ENCODE measurements at places on chromosomes 1 and 21. TPM values are rescaled to one million over a fixed set of nuclear protein-coding genes. Genes with fewer than 3 reads are reported as not detected.

GRCh38 chr1:232589812-232590743, 39.9 kb downstream of the SIPA1L2 start:
- DNase-seq, result no peak
- H3K27me3 ChIP-seq, result no peaks in the 10 kb centered on the region
- peak overlapping the region; percentile 86 for H3K27ac ChIP-seq
- H3K4me3 ChIP-seq, result no peak overlapping the region

GRCh38 chr1:83828456-83828855, 170.5 kb downstream of the TTLL7 start:
- H3K27me3 ChIP-seq, result no peaks in the 10 kb centered on the region
- no peaks in the 10 kb centered on the region for H3K4me1 ChIP-seq
- H3K27ac ChIP-seq, result no peak overlapping the region
- no peak for DNase-seq
- H3K36me3 ChIP-seq, result no peaks in the 10 kb centered on the region

DNA sequence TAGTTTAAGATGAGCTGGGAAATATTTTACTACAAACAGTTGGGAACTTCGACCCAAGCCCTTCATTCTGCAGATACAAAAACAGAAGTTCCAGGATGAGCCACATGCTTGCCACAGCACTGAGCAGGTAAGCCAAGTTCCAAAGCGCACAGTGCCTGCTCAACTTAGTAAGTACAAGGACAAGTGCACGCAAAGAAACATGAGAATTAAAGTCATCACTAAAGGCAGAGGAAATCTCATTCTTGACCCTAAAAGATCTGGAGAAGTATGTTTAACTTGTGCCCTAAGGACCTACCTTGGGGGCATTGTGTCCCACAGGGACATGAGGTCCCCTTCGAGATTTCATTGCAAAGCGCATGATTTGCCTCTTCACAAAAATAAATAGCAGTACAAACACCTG, 1.2 kb upstream of the UBAP2L start:
- DNase-seq, result no peak
- peak overlapping the region; percentile 74 for H3K4me3 ChIP-seq
- H3K4me1 ChIP-seq, result peaks cover 55% of the 10 kb centered on the region
- H3K36me3 ChIP-seq, result peaks cover 38% of the 10 kb centered on the region
- peak overlapping the region; percentile 99 for H3K27ac ChIP-seq

SPRR3 gene
- total RNA-seq, result not detected

DNA sequence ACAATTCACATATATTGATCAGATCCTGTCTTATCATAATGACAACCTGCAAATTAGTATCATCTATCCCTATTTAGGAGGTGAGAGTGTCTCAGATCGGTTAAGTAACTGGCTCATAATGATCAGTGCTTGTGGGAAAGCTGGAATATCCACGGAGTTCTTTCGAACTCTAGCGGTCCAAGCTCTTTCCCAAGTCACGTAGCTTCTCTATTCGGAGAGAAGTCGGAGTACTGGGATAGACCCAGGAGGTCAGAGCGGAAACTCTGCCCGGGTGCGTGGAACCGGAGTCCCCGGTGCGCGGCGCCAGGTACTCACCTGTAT, 339 bp downstream of the PTGS2 start:
- DNase-seq, result no peak
- peak overlapping the region; percentile 44 for H3K4me3 ChIP-seq
- peak overlapping the region; percentile 88 for H3K27ac ChIP-seq
- peaks cover 13% of the 10 kb centered on the region for H3K4me1 ChIP-seq
- no peaks in the 10 kb centered on the region for H3K36me3 ChIP-seq

GRCh38 chr1:52632732-52633290, at the start of gene SHISAL2A:
TSS of gene SHISAL2A (plus strand) at chr1:52633168. CDS start at chr1:52633494, 326 bp downstream.
- peak within 1 kb of the TSS; percentile 94 for H3K27ac ChIP-seq

NR1I3 gene
- not detected for total RNA-seq

OR2L5 gene
- total RNA-seq, result 0.44 TPM

DNA sequence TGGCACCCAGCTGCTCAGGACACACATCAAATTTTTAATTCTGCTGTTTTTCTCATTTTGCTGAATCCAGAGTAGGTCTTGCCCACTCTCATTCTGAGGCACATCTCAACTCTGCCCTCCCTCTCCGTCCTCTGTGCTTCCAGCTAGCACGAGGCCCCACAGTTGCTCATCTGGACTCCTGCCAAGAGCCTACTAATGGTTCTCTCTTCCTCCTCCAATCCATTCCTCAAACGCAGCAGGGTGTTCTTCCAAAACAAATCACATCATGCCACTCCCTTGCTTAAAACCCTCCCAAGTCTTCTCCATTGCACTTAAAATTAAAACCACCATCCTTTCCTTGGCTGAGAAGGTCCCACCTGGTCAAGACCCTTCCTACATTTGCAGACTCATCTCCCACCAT, 49.8 kb upstream of the SCAF4 start:
- no peaks in the 10 kb centered on the region for H3K27me3 ChIP-seq
- DNase-seq, result no peak
- H3K4me3 ChIP-seq, result no peak overlapping the region
- no peak overlapping the region for H3K27ac ChIP-seq

Measured in spleen (tissue), 13 donors.